Omental fat pad (tissue), 4 donors: ENCODE measurements at places on chromosomes 5 and 9.

GRCh38 chr9:137008312-137008711 is 11.9 kb upstream of the CLIC3 start:
- no peak for DNase-seq

DNA sequence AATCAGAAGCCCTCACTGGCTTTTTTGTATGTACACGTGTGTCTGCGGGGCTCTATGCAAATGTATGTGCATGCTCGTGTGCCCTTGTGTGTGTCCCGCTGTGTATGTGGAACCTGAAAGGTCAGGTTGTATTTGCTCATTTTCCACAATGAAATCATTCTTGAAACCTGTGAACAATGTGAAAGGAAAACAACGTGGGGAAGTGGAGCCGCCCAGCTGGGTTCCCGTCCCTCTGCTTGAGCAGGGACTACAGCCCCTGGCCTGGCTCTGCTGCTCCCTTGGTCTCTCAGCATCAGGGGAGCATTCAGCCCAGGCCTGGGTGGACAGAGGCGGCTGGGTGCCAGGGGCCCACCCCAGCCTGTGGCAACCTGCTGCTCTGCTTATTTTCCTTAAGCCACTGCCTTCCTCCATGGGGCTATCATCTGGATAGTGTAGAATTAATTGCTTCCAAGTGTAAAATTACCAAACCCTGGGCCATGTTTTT is 3.0 kb downstream of the ECSCR start:
- no peak for DNase-seq

DNA sequence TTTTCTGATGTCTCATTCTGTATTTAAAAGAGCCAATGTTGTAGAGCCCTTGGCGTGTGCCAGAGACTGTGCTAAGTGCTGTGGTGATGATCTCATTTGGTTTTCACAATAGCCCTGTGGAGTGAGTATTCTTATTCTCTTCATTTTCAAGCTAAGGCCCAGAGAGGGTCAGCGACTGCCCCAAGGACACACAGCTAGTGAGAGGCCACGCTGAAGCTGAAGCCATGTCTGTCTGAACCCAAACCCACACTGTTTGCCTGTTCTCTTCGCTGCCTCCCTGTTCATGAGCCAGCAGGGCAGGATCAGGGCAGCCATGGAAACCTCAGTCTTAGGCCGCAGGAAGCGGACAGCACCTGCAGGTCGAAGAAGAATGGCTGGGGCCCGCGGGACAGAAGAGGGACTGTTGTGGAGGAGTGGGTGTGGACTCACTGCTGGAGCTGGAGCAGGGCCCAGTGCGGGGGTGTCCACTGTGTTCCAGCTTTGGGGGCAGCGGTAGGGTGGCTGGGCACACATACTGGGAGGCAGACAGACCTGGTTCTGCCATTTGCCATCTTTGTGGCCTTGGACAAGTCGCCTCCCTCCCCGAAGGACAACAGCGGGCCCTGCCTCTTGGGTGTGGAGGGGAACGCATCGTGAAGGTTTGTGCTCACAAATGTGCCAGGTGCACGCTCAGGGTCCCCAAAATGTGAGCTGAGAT is 257.9 kb upstream of the MVB12B start:
- DNase-seq, result no peak

DNA sequence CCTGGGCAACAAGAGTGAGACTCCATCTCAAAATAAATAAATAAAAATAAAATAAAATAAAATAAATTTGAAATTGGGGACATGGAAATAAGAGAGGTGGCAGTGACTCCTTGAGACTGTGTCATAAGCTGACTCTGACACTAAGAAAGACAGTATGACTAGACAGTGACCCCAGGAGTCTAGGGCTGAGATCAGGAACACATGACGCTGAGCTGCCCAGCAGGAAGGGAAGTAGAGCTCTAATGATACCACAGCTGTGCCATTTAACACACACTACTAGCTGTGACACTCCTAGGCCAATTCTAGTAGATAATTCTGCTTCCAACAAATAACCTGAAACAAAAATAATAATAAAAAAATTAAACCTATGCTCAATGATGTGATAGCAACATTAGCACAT is 293.0 kb downstream of the SEC61B start:
- no peak for DNase-seq

- no peak for DNase-seq
These were observed 153.5 kb downstream of the SEMA6A start for GRCh38 chr5:116421080-116421629.
